NB4 (cell line): ENCODE measurements at places on chromosomes 6 and 20.

DNA sequence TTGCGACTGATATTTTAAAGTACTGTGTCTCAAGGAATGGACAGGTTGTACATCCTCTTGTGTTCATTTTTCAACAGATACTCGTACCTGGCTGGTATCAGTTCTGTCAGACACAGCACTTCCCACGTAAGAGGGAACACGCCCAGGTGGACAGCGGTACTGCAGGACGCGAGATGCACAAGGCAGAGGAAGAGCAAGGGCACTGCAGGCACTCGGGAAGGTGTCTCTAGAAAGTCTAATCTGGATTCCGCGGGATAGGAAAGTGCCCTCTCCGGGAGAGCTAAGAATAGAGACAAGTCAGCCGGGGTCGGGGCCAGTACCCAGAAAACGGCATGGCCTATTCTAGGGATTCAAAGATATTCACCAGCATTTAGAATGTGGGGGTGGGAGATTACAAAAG, 94.2 kb upstream of the MBOAT1 start:
- DNase-seq, result no peak

GRCh38 chr6:132512638-132513632, at the start of gene STX7:
Gene STX7 (minus strand): TSS chr6:132513116. CDS start chr6:132503530, 9,586 bp downstream.
- DNase-seq, result peak; percentile 91

GRCh38 chr6:159456349-159456748, 236.7 kb downstream of the SOD2 start:
- no peak for DNase-seq

GRCh38 chr6:39891976-39892375, 42.3 kb downstream of the MOCS1 start:
- DNase-seq, result no peak

DNA sequence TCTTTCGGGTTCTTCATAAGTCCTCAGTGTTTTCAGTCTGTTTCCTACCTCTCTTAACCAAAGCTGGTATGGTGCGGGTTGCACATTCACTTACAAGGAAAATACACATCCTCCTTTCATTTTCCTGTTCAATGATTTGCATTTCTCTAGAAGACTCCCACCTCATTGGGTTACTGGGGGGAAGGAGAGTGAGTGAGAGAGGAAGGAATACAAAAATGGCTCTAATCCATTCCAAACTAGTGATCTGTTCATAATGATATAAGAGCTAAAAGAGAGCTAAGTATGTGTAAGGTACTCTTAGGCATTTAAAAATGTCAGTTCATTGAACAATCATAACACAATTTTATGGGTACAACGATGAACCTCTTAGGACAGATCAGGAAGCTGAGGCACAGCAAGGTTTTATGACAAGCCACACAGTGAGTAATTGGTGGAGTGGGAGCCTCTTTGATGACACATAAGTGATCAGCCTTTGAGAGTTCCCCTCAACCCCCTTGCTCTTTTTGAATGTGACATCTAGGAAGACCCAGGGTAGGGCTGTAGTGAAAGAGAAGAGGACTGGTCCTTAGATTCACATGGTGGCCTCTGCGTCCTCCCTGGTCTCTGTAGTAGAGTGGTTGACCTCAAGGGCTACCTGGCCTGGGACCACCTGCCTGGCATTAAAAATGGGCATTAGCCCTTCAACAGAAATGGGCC, 328.4 kb upstream of the SOX4 start:
- peak; percentile 66 for DNase-seq

- DNase-seq, result no peak
Observed at GRCh38 chr6:46925563-46926253, 4.0 kb upstream of the ADGRF5 start.

DNA sequence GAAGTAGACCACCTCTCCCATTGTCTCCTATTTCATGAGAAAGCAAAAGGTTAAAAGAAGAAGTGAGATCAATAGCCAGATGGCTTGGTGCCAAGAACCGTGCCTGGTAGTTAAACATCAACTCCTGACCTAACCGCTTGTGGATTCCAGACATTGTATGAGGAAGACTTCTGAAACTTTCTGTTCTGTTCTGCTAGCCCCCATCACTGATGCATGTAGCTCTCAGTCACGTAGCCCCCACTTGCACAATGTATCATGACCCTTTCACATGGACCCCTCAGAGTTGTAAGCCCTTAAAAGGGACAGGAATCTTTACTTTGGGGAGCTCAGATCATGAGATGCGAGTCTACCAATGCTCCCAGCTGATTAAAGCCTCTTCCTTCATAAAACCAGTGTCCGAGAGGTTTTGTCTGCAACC, 301.2 kb downstream of the RNGTT start:
- no peak for DNase-seq

GRCh38 chr6:41445261-41445660, 100.9 kb upstream of the FOXP4 start:
- DNase-seq, result no peak

DNA sequence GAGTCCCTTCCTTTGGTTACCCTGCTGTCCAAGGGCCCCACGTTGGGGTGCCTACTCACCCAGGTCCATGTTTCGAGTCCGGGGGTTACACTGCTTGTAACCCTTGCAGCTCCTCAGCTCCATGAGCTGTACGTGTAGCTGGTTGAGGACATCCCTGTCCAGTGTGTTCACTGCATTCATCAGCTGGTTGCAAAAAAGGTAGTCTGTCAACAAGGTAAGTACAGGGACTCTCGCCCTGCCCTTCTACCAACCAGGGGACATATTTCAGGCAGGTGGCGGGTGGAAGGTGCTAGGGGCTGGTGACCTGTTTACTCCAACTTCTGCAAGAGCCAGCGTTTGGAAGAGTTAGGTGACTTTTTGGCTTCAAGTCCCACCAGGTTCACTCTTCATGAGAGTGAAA, 123.6 kb downstream of the SULF2 start:
- no peak for DNase-seq

DNA sequence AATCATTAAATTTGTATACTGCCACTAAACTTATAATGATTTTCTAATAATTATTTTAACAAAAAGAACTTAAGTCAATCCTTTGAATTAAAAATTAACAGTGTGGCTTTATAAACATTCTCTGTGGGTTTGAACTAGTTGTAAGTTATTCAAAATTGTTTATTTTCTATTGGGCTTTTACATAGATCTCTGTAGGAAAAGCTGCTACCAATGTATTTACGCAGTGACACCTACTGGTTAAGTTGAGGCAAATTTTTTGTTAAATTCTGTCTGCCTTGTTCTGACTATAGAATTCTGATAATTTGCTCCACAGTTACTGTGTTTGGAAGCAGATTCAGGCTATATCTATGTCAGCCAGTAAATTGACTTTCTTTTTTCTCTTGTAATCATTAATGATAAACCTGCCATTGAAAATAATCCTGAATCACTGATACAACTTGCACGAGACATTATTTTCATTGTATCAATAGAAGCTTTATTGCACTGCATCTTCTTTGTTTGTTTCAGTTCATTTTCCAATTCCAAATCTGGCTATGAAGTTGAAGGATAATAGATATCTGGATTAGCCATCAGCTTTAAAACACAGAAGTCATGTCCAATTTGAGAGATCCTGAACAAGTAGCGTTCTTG, 66.0 kb upstream of the UTRN start:
- DNase-seq, result peak; percentile 71

DNA sequence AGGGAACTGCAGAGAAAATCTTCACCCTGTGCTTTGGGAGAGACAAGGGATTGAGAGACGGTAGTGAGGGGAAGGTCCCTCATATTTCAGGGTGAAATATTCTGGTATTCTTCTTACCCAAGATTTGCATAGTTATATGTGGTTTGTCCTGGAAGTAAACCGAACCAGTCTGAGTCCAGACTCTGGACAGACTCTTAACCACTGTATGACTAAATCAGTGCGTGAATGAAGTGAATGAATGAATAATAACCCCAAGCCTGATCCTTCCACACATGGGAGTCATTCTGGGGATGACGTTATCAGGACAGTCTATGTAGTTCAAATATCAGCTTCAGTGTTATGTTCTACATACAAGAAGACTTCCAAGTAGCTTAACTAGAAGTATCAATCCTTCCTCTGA, 690.7 kb downstream of the KIF16B start:
- no peak for DNase-seq
